Prostate gland (tissue), 2 donors: ENCODE measurements at places on chromosomes 4 and X.

GRCh38 chr4:85607624-85608023 lies 132.7 kb downstream of the ARHGAP24 start:
- peak; percentile 8 for DNase-seq

DNA sequence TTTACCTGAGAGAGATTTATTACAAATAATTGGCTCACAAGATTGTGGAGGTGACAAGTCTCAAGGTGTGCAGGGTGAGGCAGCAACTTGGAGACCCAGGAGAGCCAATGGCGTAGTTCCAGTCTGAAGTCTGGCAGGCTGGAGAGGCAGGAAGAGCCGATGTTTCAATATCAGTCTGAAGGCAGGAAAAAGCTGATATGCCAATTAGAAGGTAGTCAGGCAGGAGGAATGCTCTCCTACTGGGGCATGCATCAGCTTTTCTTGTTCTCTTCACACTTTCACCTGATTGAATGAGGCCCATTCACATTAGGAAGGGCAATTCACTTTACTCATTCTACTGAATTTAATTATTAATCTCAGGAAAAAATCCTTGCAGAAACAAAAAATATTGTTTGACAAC lies 1351.7 kb upstream of the ADGRL3 start:
- DNase-seq = no peak

DNA sequence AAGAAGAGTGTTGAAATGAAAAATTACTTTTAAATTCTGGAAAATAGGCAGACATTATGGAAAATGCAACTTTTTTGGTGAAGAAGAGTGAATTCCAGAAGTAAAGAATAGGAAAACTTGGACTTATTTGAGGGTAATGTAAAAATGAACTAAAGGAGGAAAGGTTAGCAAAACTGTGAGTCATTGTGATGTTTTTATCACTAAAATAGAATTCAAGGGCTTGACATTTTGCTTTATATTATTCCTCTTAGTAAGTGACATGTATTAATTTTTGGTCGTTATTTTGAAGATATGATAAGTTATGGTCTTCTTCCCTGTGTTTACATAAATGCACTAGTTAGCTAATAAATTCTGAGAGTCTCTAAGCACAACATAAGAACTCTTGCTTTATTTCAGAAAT lies 390.9 kb downstream of the FAT4 start:
- no peak for DNase-seq

DNA sequence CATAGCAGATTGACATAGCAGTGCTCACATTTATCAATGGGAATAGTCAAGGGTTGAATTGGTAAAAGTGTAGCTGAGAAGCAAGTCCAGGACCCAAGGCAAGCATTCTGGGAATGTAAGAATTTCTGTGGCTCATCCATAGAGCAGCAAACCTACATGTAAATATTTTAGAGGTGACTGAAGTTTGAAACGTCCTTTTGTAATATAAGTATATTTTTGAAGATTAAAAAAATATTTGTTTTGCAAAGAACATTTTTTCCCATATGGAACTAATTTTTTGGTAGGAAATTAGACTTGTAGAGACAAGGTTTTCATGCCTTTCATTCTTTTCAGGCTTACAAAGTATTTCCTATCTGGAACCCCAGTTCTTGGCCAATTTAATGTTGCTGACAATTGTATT lies 104.0 kb downstream of the TEX13A start:
- DNase-seq = no peak

DNA sequence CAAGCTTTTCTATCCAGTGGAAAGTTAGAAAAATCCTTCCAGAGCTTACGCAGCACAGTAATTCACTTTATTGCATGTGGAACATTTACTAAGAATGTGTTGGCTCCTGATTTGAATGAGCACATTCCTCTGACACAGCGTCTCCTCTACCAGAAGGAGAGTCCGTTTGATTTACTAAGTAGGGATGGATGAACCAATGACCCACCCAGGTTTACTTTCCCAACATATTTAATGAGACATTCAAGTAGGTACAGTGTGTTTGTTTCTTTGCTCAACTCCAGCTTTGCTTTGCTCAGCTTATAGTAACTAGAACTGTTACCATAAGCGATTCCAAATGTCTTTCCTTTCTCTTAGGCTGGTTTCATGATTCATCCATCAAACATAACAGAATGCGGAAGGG lies 161.7 kb downstream of the SMARCA1 start:
- no peak for DNase-seq

GRCh38 chr4:1398681-1399507 lies 7.3 kb downstream of the NKX1-1 start:
- no peak for DNase-seq

DNA sequence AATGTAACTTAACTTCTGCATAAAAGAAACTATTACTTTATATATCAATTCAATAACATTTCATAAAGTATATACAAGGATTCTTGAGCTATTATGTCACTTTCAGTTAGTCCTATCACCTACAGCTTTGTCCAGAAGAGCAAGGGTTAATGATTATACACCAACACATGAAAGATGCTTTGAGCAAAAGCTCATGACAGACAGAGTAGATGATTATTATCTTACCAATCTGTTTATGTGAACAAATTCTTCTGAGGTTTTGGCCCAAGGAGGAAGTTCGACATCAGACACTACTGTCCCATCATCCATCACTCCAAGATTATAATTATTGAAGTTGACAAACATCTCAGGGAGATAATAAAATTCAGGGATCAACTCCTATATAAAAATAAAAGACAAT lies 166.7 kb upstream of the MAB21L2 start:
- no peak for DNase-seq

DNA sequence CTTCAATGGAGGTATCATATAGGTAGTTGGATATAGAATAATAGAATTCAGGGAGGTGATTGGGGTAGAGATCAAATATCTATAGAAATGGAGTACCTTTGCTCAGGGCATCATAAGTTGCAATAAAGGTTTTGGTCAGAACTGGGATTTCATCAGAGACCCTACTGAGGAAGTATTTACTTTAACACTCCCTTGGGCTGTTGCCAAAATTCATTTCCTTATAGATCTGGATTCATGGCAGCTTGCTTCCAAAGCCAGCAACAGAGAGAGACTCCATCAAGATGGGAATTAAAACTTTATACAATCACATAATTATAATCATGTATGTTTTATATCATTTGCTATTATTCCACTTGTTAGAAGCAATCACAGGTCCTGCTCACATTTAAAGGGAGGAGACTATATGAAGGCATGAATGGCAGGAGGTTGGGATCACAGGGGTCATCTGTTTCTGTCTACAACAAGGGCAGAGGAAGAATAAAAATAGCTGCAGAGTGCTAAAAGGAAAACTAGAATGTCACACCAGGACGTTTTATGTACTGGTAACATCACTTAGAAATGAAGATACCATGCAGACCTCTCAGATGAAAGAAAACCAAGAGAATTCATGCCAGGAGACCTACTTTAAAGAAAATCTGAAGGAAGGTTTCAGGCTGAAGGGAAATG lies 902.1 kb upstream of the LCORL start:
- no peak for DNase-seq

- no peak for DNase-seq
These were observed 1119.8 kb upstream of the INTU start for GRCh38 chr4:126512979-126513378.

DNA sequence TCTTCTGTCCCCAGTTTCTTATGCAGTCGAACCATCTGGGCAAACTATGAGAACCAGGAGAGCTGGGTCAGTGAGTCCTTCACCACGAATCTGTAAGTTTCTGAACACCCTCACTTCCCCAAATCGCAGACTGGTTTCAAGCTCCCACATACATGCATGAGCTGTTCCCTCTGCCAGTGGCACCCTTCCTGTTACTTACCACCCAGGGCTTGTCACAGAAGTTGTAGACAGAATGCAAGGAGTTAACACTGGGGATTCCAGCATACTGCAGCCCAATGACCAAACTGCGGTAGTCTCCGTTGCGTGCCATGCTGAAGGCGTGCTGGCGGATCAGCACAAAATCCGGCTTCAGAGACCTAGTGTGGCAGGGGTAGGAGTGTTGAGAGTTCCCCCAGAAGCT lies 14.6 kb downstream of the SYN1 start:
- no peak for DNase-seq

- no peak for DNase-seq
These were observed 15.1 kb downstream of the RAPGEF2 start for GRCh38 chr4:159117968-159118367.

- no peak for DNase-seq
These were observed 8.2 kb upstream of the IQCM start for GRCh38 chr4:149823769-149824221.

DNA sequence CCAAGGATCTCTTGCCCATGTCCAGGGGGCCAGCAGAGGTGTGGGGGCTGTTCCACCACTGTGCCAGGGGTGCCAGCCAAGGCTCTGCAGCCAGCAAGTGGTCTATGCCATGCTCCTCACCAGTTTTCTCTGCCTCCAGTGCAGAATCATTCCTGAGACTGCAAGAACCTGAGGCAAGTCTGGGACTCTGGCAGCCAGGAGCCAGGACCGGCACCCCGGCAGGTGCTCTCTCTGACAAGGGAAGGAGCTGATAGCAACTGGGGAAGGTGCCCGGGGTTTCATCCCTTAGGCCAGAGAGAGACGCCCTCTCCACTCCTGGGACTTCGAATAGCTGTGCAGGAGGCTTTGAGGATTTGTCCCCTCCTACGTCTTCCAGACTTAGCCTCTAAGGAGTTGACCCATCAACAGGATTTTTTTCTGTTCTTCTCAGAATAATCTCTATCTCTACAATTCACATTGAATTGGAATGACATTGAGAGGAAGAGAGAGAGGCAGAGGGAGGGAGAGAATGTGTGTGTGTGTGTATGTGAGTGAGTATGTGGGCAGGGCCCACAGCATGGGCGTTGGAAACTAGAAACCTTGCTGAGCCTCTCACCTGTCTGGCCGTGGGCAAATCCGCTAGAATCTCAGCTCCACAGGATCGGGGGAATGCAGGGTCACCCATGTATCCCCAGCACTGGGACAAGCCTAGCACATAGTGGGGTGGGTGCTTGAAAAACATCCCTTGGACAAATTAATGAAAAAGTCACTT lies 74.5 kb upstream of the AFAP1 start:
- no peak for DNase-seq

- no peak for DNase-seq
These were observed 60.4 kb downstream of the PJA1 start for GRCh38 chrX:69104756-69105434.

GRCh38 chr4:26110493-26110892 lies 196.5 kb downstream of the SMIM20 start:
- DNase-seq = no peak

- DNase-seq = no peak
These were observed 55.4 kb upstream of the ESX1 start for GRCh38 chrX:104310090-104310489.

DNA sequence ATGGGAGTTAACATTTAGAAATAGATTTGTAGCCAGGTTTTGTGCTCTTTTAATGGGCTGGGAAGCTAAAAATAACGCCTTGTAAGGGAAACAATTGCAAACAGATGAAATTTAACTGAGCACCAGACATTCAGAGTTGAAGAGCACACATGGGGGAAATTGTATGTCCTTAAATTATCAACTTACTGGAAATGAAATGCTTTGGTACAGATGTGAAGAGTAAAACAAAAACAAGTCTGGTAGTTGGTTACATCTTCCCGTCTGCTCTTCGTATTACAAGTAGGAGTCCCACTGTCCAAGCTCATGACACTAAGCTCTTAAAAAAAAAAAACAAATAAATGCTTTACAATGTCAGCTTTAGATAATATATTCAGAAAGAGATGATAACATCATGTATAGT lies 59.5 kb upstream of the RPA4 start:
- no peak for DNase-seq

GRCh38 chr4:89319756-89320155 lies 12.2 kb upstream of the GPRIN3 start:
- no peak for DNase-seq

- peak; percentile 71 for DNase-seq
These were observed 88.3 kb downstream of the ZAR1 start for GRCh38 chr4:48578132-48578968.

- peak; percentile 14 for DNase-seq
These were observed 136.3 kb downstream of the AMMECR1 start for GRCh38 chrX:110181459-110182137.

- no peak for DNase-seq
These were observed 21.1 kb downstream of the CORIN start for GRCh38 chr4:47816748-47817147.

DNA sequence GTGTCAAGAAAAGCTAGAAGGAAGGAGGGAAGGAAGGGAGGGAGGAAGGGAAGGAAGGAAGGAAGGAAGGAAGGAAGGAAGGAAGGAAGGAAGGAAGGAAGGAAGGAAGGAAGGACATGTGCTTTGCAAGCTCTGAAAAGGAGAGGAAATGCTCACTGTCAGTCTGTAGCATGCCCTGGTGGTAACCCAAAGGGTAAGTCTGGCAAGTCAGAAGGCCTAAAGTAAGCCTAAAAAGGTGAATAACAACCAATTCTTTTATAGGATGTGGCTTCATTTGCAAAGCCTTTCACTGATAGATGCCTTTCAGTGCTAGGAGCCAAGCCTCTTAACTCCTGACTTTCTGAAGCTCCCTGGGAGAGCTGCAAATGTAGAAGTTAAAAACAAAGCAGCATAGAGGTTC lies 542.6 kb downstream of the CFAP47 start:
- DNase-seq = no peak

DNA sequence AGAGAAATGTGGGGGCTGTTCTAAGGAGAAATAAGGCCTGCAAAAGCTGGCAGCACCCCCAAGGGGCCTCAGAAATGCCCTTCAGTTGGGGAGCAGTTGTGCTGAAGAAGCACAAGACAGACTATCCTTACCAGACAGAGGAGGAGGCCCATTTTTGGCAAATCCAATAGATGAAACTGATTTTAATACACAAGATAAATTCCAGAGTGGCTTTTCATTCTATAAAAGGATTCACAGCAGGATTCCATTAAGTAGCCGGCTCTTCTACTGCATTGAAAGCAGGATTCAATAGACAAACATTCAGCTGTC lies 8.1 kb downstream of the SEPTIN6 start:
- no peak for DNase-seq

- peak; percentile 84 for DNase-seq
These were observed 115.5 kb upstream of the TMEM150C start for GRCh38 chr4:82677327-82677726.

DNA sequence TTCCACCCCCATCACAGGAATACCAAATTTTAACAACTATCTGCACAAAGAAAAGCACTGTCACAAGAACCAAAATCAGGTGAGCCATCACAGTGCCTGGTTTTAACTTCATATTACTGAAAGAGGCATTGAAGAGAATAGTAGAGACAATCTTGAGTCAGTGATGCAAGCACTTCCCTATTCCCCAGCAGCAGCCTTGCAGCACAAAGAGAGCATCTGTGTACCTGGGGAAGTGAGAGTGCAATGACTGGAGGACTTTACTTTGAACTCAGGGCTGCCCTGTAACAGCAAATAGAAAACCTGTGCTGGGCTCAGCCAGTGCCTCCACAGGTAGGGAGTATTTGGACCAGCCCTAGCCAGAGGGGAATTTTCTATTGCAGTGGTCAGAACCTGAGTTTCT lies 361.8 kb downstream of the TEX13C start:
- no peak for DNase-seq
